Activated CD4-positive, alpha-beta T cell treated with anti-CD3 and anti-CD28 coated beads, Interleukin-2, amount 10 ng/mL, durations not matched to agents 24 days and 14 days (primary cell): ENCODE measurements at places on chromosomes 5 and 9.

GRCh38 chr5:177594071-177594470 lies 2.1 kb downstream of the TMED9 start:
- no peak for DNase-seq

- DNase-seq: peak; percentile 63
These were observed 353.7 kb downstream of the SLCO4C1 start for GRCh38 chr5:101942321-101942882.

GRCh38 chr5:14292766-14293658 lies 149.9 kb downstream of the TRIO start:
- DNase-seq: no peak

- no peak for DNase-seq
These were observed 327.7 kb downstream of the PIK3R1 start for GRCh38 chr5:68543212-68543611.

- no peak for DNase-seq
These were observed 293.3 kb downstream of the CSNK1G3 start for GRCh38 chr5:123805300-123805699.

GRCh38 chr5:96293966-96294883 lies 138.8 kb downstream of the PCSK1 start:
- no peak for DNase-seq

- DNase-seq: no peak
These were observed 54.0 kb upstream of the LARP1 start for GRCh38 chr5:154701181-154701580.

GRCh38 chr5:76580981-76581380 lies 42.2 kb downstream of the F2RL2 start:
- DNase-seq: no peak

DNA sequence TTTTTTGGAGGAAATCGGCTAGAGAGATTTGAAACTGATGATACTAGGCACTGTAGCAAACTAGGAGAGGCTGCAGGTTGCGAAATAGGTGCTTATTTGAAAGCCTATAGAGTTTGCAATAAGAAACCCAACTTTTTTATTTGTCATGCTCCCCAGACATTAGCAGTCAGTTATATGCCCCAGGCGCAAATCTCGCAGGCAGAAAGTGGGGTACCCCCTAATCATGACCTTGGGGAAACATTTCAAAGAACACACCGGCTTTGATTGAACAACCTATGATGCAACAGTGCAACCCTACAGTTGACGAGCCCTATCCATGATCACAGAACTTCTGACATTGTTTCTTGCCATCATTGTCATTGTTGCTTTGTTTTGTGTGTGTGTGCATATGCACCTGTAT lies 510.5 kb downstream of the RAB3C start:
- DNase-seq: peak; percentile 62

GRCh38 chr5:143248822-143249579 lies 154.5 kb downstream of the NR3C1 start:
- DNase-seq: no peak

DNA sequence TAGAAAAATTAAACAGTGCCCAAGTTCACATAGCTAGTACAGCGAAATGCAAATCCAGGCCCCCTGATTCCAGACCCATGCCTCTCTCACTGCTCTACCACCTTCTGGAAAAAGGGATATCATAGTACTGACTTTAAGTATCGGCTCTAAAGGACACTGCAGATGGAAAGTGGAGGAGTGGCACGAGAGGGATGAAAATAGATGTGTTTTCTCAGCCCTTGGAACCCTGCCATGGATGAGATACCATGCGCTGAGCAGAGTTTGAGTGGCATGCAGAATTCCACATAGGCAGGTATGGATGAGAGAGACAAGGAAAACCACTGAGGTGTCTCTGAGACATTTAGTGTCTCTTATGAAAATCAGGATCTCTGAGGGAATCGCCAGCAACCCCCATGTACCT lies 18.8 kb downstream of the CKMT2 start:
- DNase-seq: no peak

GRCh38 chr9:110807956-110808598 lies 139.5 kb downstream of the MUSK start:
- no peak for DNase-seq

GRCh38 chr5:149279661-149280060 lies 8.0 kb downstream of the AFAP1L1 start:
- DNase-seq: no peak

DNA sequence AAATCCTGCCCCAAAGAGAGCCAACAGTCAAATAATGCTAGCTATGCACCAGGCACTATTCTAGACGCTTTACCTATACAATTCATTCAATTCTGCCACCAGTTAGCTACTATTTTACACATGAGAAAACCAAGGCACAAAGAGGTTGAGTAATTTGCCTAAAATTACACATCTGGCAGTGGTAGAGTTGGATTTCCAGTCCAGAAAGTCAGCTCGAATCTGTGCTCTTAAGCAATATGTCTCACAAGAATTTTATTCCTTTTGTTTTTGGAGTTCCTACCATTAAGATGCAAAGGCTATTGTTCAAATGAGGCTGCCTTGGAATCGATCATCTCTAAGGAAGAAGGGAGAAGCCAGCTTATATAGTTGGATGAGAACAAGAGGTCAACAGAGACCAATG lies 256.9 kb upstream of the RASA1 start:
- no peak for DNase-seq

DNA sequence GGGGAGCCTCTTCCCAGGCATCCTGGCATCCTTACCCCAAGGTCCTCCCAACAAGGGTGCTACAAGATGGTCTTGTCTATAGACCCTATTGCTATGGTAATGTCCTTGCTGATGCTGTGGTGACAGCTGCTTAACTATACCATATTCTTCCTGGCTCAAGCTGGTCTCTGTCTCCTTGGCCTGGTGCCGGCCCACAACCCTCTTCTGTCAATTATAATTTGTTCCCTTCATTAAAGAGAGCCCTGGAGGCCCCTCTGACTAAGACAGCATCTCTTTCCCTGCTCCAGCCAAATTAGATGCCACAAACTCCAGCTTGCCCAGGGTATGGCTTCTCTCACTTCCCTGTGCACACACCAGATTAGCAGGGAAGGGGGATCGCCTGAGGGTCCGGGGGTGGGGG lies 86.7 kb downstream of the PSD2 start:
- no peak for DNase-seq

DNA sequence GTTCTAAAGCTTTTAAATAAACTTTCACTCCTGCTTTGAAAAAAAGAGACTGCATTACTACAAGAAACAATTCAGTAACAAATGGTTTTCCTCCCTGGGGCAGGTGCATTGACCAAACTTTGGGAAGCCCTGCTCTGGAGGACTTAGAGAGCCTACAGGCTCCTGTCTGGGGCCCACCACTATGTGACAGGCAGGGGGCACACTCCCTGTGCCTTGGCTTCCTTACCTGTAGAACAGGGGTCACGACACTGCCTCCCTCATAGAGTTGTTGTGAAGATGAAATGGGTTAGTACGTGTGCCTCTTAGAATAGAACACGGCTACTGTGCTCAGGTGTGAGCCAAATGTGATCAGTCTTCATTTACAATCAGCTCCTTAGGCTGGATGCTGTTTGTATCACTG lies 130.1 kb downstream of the GPBP1 start:
- no peak for DNase-seq

GRCh38 chr5:67012171-67012570 lies 184.4 kb downstream of the CD180 start:
- no peak for DNase-seq

DNA sequence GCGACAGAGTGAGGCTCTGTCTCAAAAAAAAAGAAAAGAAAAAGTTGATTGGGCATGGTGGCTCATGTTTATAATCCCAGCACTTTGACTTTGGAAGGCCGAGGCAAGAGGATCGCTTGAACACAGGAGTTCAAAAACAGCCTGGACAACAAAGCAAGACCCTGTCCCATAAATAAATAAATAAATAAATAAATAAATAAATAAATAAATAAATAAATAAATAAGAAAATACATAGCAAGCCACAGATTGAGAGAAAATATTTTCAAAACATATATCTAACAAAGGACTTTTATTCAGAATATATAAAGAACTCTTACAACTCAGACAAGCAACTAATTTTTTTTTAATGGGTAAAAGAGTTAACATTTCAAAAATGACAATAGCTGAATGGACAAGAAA lies 71.2 kb downstream of the PLPP1 start:
- DNase-seq: no peak

- no peak for DNase-seq
These were observed 100.6 kb downstream of the ANGPTL2 start for GRCh38 chr9:127021664-127022363.

GRCh38 chr5:74538206-74538661 lies 102.3 kb downstream of the ENC1 start:
- no peak for DNase-seq

GRCh38 chr9:5899292-5899691 lies 8.6 kb downstream of the MLANA start:
- no peak for DNase-seq

DNA sequence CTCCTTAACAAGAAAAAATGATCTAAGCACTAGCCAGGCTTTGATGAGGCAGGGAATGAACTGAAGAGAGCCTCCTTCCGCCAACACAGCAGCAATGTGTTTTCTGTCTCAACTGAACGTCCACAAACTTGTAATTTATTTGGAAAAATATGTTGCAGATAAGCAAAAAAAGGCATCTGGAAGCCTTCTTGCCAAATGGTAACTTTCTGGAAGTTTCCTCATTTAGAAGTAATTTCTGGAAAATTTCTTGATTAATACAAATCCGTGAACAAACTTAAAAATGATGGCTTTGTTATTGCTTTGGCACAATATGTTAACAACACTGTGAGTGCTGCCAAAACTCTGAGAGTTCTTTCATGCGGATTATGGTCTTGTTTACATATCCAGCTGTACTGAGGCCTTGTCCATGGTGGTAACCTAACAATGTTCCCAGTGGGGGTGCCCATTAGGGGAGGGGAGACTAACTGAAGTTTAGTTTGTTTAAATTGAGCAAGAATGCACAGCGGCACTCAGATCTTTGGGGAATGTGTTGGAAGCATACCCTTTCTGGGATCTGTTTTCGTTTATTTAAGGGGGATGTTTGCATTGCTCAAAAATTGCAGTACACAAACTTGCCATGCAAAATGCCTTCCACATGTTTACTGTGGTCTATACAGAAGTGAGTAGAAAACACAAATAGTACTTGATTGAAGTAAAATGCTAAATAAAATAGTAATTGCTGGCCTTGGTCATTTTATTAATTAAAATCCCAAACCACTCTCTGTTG lies 334.7 kb downstream of the NR2F1-AS1 start:
- DNase-seq: no peak

DNA sequence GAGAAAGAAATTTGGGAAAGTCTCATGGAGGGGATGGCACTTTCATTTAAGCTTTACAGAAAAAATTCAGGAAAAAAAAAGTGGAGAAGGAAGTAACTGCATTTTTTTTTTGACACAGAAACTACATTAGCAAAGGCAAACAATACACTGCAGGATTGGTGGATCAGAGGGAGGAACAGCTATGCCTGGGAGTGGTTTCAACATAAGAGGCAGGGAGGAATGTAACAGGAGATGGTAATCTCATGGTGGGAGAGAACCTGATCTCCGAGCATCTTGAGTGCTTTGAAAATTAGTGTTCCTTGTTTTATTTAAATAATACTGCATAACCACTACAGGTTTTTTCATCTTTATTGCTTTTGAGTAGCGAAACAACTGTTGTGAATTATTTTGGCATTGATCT lies 249.4 kb downstream of the FAM170A start:
- no peak for DNase-seq

DNA sequence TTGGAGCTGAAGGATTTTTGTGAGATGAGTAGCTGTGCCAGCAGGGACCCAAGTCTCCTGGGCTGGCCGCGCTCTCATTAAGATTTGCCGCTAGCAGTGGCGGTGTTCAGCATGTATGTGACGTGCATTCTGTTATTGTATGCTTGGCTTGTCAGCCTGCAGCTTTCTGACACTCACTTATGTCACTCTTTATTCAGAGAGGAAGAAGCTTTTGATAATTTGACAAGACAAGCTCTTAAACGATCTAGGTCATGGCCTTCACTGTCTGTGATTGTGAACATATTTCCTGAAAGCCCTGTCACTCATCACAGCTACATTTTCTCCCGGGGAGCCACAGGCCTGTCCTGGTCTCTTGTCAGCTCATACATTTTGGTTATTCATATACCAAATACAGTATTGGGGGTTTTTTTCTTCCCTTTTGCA lies 98.2 kb upstream of the GRHPR start:
- no peak for DNase-seq

GRCh38 chr9:16386007-16386826 lies 484.3 kb downstream of the BNC2 start:
- DNase-seq: no peak

DNA sequence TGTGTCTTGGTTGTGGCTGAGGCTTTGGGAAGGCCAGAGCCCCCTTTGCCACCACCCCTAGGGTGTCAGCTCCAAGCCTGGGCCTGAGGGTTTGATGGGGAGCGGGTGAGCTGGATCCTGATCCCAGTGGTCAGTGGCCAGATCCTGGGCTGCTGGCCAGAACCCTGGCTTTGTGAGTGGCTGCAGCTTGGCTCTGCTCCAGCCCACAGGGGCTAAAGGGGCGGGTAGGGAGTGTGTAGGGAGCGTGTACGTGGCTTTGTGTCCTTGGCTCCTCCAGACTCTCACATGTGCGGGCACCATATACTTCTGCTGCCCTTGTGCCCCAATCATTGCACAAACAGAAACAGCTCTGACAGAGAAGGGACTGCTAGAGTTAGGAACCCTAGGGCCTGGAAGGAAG lies 1.2 kb upstream of the IL11RA start:
- no peak for DNase-seq

- DNase-seq: no peak
These were observed 352.9 kb downstream of the GLIS3 start for GRCh38 chr9:3946840-3947587.

DNA sequence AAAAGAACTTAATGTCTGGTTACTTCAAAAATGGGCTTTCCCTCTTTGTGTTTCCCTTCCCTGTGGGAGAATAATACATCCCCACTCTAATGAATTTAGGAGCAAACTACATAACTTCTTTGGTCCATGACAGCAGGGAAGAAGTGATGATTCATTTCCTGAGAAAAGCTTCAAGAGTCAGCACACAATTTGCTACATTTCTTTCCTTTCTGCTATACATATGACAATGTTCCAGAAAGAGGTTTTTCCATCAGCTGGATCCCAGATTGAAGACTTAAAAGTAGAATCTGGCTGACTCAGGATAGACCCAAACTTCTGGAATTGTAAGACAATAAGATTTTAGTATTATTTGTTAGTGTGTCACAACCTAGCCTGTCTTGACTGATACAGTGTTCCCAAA lies 126.1 kb downstream of the DRD1 start:
- no peak for DNase-seq

DNA sequence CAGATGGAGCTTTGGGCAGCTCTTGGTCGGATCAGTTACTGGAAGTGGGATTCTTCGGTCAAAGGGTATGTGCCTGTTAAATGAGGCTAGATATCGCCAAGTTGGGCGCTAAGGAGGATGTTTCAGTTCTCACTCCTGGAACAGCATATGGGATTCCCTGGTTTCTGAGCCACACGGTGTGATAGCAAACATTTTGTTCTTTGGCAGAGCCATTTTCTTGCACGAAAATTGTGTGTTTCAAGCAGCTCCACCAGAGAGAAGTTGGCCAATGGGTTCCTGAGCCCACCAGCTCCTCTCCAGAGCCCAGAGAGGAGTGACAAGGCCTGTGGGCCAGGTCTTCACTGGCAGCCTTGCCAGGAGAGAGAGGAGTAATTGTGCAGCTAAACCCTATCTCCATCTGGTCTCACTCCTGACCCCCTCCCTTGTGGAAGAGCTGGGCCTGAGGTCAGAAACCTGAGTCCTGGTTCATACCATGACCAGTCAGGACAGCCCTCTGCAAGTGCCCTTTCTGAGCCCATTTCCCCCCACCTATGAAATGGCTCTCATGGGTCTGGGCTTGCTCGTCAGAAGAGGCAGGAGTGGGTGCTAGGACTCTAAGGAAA lies 10.7 kb upstream of the SLC6A7 start:
- DNase-seq: no peak
